ENCODE measurements at places on chromosomes 3 and 15.

- no peak for DNase-seq
Observed at GRCh38 chr15:96958721-96959120, 628.2 kb downstream of the NR2F2 start.

DNA sequence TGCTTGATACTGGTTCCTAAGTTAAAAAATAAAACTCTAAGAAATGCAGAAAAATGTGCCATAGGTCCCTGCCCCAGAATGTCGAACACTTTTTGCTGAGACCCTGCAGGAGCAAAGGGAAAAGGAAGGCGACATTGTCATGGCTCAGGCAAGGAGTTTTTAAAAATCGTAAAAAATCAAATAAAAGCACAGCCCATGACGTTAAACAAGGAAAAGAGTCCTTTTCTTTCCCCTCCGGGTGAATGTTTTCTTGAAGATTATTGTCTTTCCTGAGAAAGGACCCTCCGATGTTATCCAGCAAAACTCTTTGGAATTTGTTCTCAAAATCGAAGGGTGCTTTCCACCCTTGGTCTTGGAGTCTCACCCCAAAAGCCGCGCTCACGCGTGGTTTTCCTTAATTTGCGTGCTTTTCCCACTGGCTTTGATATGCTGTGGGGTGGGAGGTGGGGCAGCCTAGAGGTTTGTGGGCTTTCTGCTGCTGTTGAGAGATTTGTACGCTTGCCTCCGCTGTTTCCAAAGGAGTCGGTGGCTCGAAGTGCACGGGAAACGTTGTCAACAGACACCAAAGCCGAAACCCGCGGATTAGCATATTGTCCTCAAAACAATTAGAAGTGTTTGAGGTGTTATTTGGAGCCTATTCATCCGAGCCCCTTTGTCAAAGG is 2.9 kb downstream of the SOX14 start:
- DNase-seq: no peak

DNA sequence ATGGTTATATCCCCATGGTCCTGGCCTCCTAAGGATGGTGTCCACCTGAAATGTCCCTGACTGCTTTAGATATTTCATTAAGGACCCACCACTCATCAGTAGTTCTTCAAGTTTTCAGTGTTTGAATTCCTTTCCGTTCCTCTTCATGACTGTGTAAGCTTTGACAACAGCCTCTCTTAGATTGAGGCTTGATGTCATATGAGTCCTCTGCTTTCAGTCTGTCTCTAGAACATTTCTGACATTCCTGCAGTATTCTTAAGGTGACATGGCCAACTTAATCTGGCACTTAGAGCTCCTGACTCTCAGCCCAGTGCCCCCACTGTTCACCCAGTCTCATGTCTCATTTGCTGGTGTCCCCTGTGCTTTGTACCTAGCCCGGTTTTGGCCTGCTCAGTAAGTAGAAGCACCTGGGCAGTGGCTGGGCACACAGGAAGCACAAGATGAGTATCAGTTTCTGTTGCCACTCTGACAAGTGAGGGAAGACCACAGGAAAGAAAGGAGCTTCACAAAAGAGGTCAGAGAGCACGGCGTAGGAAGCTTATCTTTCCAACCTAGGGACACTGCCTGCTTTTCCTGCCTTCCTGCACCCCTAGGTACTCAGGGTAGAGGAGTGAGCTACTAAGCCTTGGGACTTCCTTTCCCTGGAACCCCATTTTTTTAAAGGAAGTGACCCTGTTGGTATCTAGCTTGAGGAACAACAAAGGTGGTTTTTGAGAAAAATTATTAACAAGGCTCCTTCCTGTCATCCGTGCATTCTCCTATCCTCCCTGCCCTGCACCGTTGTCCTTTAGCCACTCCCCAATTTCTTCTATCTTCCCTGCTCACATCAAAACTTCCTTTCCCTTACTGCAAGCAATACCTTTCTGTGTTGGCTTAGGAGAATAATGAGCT is 103.1 kb downstream of the KLHL25 start:
- DNase-seq: no peak

- no peak for DNase-seq
Observed at GRCh38 chr3:183212565-183212964, 40.5 kb upstream of the B3GNT5 start.

DNA sequence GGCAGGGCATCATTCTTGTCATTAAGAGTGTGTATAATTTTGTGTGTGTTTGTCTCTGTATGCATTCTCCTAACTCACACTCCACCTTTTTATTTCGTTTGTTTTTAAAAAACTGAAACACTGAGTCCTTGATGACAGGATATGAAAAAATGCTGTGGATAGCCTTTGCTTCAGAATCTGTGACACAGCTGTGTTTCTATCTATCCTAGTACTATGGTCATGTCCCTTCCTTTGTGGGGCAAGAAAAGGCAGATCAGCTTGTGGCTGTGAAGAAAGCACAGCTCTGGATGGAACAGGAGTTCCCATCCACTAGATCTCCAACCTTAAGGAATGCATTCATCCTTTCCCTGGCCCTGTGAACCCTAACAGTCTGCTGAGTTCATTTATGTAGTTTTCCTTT is 60.3 kb downstream of the OTOL1 start:
- no peak for DNase-seq

- DNase-seq: no peak
Observed at GRCh38 chr15:68208136-68208535, 3.0 kb upstream of the CALML4 start.

DNA sequence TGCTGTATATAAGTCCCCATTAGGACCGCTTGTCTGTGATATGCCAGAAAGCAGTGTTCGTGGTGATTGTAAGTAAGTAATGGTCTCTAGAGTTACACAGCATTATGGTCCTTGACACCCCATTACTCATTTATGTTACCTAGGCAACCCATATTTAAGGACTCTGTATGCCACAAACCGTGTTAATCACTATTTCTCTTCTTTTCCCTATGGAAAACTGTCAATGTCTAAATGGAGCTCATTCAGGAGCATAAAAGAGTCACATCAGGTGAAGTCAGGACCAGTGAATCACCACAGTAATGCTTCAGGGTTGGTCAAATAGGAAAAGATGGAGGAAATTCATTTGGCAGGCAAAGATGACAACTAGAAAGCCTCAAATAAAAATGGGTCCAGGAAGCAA is 146.6 kb upstream of the PEX5L start:
- no peak for DNase-seq

DNA sequence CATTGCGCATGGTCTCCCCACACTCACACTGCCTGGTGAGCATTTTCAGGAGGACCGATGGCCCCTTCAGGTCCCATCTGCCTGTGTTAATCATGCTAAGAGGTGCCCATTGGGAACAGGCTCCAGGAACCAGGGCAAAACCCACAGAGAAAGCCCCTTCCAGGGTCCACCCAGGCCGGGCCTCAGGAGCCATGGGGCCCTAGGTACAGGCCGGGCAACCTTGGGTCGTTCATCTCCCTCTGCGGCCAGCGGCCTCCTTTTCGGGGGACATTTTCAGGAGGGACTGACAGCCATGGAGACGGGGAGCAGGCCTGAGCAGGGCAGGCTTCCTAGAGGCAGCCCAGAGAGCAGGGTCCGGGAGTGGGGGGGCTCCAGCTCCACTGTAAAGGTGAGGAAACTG is 68.0 kb upstream of the TAMM41 start:
- DNase-seq: no peak

GRCh38 chr15:85003593-85004312 is 22.1 kb downstream of the PDE8A start:
- DNase-seq: no peak

DNA sequence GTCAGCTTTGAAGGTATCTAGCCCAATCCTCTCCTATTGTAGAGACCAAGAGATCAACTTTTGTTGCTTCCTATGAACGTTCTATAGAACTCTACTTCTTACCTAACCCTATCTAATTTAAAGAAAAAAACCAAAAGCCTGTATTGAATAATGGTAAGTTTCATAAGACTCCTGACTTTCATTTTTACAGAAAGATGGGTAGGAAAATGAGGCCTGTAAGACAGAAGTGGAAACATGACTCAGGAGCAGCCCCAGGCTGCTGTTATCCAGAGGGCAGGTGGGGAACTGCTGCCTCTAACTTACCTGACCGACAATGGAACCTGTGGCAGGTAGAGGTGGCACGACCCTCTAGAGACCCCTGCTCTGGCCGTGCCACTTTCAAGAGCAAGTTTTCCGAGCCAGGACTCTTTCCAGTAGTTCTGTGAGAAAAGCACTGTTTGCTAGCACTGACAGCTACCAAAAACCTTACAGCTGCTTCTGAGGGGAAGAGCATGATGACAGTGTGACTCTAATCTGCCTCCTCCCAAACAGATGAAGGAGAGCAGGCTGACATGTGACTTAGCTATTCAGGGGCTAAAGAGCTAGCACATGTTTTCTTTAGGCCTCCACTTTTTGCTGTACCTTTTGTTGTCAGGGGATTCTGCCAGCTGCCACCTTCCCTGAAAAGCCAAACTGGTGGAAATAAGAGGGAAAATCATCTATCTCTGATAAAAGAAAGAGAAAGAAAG is 17.5 kb downstream of the POPDC2 start:
- DNase-seq: no peak

DNA sequence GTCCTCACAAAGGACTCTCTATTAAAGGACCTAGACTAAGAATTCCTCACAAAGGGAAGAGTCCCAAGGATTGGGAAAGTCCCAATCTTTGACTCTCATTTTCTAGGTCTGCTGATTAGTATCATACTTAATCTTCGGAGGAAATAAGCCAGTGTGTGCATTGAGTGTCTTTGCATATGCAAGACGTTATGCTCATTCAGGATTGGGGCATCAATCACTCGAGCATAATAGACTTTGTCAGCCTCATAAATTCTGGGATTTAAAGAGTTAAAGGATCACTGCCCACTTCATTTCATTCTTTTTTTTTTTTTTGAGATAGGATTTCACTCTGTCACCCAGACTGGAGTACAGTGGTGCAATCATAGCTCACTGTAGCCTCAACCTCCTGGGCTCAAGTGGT is 154.3 kb downstream of the RBPMS2 start:
- no peak for DNase-seq

DNA sequence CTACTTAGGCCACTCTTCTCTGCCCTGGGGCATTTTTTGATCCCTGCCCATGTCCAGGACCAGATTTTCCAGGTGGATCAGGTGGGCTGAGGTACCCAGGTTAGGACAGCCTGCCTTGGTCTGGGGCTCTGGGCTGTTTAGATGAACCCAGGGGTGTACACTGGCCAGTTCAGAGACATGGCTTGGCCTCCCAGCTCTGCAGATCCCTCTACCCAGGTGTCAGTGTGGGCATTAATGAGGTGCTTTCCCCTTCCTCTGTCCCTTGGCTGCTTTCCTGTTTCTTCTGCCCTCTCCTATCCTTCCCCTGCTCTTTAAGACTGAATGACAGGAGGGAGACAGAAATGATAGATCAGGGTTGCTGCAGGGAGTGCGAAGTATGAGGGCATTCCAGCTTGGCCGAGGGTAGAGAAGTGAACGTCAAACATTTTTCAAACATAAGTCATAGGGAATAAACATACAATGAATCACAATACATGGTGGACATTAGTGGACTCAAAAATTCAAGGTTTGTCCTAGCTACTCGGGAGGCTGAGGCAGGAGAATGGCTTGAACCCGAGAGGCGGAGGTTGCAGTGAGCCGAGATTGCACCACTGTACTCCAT is 30.5 kb downstream of the RTP1 start:
- no peak for DNase-seq

DNA sequence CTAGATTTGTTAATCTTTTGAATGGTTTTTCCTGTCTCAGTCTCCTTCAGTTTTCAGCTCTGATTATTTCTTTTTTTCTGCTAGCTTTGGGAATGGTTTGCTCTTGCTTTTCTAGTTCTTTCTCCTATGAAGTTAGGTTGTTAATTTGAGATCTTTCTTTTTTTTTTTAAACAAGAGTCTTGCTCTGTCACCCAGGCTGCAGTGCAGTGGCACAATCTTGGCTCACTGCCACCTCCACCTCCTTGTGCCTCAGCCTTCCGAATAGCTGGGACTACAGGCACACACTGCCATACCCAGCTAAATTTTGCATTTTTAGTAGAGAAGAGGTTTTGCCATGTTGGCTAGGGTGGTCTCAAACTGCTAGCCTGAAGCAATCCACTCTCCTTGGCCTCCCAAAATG is 56.7 kb downstream of the UQCC5 start:
- no peak for DNase-seq

GRCh38 chr15:79643393-79643792 is 211.3 kb downstream of the MINAR1 start:
- DNase-seq: no peak

DNA sequence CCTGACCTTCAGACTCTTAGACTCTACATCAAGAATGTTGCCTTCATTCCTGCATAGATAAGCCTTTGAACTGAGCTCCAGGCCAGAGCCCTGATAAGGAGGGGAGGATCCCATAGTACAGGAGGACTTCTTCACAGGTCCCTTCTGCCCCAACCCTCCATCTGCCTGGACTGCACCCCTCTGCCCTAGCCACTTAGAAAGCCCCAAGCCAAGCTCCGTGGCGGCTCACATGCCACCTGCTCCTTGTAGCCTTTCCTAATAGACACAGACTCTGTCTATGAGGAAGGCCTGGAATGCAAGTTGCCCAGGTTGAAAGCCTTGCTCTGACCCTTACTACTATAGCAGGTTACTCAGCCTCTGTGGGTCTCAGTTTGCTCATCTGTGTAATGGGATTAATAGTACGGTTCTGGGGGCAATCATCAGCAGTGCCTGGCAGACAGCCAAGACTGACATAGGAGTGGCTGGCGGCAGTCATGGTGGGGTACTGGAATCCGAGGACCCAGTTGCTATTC is 11.6 kb downstream of the PCSK6 start:
- no peak for DNase-seq

DNA sequence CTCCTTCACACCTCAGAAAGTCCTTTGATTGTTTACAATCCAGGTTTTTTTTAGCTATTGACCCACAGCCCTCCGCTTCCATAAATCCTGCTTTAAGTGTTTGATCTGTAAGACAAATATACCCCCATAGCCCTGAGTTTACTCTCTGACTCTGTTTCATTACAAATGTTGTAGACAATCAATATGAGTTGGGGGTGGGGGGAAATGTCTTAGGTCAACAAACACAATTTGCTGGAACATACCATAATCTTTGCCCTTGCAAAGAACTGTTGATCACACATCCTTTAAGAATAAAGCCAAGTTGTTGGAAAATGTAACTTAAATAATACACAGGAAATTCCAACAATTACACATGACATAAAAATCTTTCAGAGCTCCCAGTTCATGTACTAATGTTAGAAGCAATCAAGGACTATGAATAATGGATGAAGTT is 301.8 kb upstream of the SEMA6D start:
- DNase-seq: no peak
